ENCODE measurements at places on chromosomes 3 and 15.

DNA sequence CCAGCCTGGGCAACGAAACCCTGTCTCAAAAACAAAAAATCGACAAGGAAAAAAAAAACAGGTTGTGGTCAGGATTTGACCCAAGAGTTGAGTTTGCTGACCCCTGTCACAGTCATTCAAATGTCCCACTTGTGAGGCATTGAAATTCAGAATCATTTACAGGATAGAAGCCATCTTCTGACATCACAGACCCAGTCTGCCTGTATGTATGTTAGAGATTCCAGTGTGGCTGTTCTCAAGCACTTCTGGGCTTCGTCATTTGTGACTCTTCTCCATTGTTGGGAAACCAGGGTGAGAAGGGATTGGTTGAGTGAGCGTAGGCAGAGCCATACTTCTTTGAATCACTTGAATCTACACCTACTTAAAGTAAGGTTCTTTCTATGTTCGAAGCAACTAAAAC, 57.1 kb downstream of the LMLN start:
- DNase-seq: no peak

DNA sequence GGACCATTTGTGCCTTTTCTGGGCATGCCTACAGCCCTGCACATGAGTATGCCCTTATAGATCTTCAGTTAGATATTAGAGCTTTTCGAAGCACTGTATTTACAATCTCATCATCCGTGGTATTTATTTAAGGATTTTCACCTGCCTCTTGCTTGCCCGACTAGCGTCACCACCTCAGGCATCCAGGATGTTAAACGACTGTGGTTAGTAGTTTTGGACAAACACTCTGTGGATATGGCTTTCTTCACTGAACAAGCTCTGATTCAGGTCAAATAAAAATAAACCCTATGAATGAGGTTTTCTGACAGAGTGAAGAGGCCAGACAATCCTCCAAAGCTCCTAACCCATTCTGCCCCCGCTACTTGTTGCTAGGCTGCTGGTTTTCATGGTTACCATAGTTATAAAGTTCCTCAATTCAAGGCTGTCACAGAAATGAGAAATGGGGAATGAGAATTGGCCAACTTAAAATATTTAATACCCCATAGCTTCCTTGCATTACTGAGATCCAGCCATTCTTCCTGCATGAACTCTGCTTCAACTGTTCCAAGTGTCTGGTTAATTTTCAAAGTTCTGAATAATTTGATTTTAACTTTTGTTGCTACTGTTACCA, 440.1 kb downstream of the GABRG3 start:
- DNase-seq: no peak

DNA sequence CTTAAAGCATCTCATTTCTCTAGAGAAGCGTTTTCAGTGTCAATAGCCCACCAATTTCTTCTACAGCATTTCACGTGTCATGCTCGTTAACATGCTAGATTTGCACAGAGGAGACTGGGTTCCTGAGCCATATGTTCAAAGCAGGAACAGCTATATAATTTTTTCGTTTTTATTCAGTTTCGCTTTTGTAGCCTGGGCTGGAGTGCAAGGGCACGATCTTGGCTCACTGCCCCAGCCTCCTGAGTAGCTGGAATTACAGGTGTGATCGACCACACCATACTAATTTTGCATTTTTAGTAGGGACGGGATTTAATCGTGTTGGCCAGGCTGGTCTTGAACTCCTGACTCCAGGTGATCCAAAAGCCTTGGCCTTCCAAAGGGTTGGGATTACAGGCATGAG, 6.6 kb upstream of the SLMAP start:
- DNase-seq: no peak

DNA sequence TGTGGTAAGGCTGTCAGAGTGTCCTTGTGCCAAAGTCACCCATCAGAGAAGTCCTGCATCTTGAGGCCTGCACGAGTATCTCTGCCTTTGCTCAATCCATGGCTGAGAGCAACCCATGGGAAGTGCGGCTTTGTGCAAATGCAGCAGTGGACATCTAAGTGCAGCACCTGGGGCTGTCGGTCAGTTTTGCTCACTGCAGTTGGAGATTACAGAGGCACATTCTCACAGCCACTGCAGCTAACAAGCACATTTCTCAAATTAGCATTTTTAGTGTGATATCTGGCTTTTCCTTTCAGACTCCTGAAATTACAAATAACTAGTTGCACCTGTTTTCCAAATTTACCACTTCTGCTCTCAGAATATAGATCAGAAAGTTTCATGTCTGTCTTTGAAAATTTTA, 81.5 kb upstream of the DAZL start:
- no peak for DNase-seq

- DNase-seq: no peak
Observed at GRCh38 chr3:127959873-127960272, 44.8 kb downstream of the KBTBD12 start.

DNA sequence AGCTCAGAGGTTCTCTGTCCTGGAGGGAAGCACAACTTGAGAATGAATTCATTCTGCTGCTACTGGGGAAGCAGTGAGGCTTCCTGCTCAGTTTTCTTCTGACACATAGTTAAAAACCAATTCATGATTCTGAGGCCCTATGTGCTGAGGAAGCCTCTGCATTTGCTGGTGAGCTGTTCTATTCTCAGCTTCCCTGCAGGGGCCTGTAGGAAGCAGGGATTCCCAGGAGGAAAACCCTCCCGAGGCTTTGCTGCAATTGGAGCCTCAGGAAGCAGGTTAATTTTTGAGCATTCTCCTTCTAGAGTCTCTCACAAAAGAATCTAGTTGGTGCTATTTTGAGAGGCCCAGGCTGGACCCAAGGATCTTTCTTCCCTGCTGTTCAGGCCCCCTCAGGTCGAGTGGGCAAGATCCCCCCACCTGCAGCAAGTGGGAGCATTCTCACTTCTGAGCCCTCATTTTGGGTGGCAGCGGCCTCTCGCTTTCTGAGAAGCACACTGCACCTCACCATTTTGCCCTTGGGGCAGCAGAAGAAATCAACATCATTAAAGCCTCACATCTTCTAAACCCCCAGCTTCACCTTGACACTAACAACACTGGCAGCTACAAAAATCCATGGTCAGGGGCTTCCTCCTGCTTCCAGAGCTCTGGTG, 197.5 kb upstream of the TSC22D2 start:
- DNase-seq: no peak

GRCh38 chr15:70766597-70766996, 3.2 kb upstream of the UACA start:
- no peak for DNase-seq

DNA sequence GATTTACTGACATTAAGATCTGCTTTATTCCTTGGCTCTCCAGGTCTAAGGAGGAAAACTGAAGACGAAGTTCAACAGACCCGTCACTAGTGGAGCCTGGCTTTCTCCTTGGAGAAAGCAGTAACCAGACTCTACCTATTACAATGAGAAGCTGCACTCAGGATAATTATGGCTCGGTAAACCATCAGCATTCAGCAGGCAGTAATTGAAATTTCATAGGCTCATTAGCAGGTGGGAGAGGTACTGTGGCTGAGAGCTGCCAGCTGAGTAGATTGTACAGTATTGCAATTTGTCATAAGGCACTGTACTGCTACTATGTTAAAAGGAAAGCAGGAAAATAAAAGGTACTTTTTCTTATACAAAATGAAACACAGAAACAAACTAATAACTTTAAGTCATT, 51.2 kb downstream of the CHAC1 start:
- DNase-seq: no peak

GRCh38 chr15:51816611-51817010, 12.8 kb upstream of the TMOD3 start:
- no peak for DNase-seq

- no peak for DNase-seq
Observed at GRCh38 chr15:73940061-73940981, 14.1 kb downstream of the LOXL1 start.

DNA sequence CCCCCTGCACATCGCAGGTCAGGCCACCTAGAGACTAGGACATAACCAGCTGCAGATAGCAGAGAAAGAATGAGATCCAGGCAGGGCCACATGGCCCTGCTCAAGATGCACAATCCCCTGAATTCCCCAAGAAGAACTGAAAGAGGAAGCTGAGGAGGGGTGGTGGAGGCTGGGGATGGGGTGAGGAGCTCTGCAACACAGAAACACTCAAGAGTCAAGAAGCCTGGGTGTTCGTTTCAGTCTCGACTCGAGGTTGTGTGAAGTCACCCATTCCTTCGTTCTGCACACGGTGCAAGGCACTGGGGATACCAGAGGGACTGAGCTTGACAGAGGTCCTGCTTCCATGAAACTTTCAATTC, 62.0 kb downstream of the TLE3 start:
- DNase-seq: no peak

- DNase-seq: no peak
Observed at GRCh38 chr15:34311563-34311962, 26.0 kb downstream of the SLC12A6 start.

GRCh38 chr15:98674336-98674735, 26.0 kb downstream of the IGF1R start:
- no peak for DNase-seq

- DNase-seq: no peak
Observed at GRCh38 chr3:11996480-11996879, 7.7 kb upstream of the SYN2 start.

DNA sequence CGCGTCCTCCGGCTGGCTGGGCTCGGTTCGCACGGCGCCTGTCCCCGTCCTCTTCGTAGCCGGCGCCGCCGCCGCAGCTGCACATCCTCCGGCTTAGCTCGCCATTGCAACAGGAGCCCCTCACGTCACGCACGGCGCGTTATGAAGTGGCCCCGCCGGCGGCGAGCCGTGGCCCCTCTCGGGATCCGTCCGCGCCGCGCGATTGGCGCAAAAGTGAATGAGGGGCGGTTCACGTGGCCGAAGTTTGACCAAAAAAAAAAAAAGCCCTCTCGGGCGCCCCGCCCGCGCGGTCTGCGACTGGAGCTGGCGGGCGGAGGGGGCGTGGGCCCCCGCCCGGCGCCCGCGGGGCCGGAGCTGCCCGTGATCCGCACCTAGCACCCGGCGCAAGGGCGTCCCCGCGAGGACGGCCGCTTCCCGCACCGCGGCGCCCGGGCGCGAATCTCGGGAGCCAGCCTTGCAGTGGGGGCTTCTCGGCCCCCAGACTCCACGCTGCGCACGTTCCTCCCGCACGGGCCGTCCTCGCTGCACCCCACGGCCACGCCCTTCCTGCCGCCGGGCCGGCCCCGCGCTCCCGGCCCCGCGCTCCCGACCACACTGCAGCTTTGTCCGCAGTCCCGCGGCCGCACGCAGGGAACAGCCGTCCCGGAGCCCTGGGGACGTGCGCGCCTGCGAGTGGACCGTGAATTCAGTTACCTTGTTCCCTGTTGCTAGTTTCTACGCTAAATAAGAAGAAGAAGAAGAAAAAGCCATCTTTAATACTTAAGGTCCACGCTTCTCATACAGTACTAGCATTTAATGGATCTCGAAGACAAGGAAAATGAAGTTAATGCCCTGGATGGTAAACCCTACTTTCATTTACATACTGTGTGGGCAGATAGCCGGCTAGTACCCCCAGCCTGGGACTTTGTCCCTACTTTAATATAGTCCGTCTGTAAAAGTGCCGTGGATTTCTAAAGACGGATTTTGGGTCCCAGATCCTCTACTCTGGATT, at the start of gene CHSY1:
CHSY1 (minus strand) TSS at position 219 of the 991 bp plus-strand sequence. CDS start 592 bp downstream, outside the sequence.
- peak; percentile 97 for DNase-seq

DNA sequence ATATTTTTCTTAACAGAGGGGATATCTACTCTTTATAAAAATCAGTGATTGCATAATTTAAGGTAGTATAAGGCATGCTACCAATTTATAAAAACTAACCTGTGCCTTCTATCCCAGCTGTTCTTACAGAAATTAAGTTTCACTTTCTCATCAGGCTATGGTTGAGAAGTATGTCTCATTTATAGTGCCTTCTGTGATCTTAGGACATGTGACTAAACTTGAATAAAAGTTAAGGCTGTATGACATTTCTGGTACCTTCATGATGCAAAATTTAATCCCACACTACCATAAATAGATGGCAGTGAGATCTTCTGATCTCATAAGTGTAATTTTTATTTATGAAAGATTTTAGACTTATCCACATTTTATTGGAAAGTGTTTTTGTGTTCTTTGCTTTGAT, 12.6 kb downstream of the TIPARP start:
- DNase-seq: no peak

GRCh38 chr3:53227993-53228885, 27.6 kb downstream of the TKT start:
- no peak for DNase-seq

GRCh38 chr15:71093054-71094024, 21.9 kb upstream of the THSD4 start:
- no peak for DNase-seq

GRCh38 chr3:140391061-140391460, 286.8 kb upstream of the TRIM42 start:
- DNase-seq: no peak

DNA sequence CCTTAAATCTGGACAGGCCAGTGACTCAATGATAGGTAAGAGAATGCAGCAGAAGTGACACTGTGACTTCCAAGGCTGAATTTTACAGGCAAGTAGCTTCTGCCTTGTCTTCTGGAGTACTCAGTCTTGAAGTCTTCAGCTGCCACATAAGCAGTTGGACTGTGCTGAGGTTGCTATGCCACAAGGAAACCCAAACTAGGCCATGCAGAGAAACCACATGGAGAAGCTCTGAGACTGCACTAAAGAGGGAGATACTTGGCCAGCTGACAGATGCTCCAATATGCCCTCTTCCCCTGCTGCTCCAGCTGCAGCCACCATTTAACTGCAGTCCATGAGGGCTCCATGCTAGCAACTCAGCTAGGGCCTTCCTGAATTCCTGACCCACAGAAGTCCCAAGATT, 119.4 kb upstream of the GADL1 start:
- peak; percentile 40 for DNase-seq

DNA sequence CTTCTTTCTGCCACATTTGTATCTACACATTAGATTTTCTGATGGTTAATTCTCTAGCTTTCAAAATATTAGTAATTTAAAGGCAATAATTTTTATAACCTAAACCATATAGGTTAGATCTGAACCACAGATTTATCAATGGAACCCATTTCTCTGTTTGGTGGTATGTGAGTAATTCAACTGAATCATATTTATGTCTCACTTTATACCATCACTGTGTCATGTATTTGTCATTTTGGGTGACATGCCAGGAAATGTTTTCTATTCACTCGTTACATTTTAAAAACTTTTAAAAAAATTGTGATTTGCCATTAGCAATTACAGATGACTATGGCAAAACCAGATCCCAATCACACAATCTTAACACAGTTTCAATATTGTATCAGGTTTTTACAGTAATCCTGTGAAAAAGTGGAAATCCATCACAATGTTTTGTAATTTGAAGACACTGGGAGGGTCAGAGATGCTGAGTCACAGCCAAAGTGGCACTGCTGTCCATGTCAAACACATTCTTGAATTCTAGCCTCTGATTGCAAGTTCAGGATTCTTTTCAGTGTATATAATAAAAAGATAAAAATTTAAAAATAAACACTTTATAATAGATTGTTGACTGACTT, 356.0 kb upstream of the RBMS3 start:
- DNase-seq: no peak

- no peak for DNase-seq
Observed at GRCh38 chr3:151971814-151972579, 98.6 kb downstream of the SUCNR1 start.

DNA sequence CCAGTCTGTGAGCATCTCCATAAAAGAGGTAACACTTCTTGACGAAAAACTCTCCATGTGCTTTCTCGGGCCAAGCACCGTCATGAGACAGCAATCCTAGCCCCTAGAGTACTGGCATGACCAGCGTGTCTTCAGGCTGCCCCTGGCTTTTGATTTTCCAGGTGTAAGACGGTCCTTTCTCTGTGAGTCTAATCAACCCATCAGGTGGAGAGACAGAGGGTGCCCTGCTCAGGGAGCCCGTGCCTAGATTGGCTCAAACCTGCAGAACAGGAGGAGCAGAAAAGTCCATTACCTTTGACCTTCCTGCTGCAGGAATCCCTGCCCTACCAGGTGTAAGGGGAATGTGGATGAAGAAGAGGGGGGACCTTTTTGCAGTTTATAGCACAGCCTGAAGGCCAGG, 109.5 kb upstream of the CHRM5 start:
- DNase-seq: no peak

Measured in activated CD4-positive, alpha-beta T cell treated with anti-CD3 and anti-CD28 coated beads, Interleukin-2, amount 10 ng/mL, durations not matched to agents 24 days and 14 days (primary cell).